GM23248 (cell line): ENCODE measurements at places on chromosomes 3 and 15. TPM values are rescaled to one million over a fixed set of nuclear protein-coding genes. Genes with fewer than 3 reads are reported as not detected.

- peak overlapping the region; percentile 79 for H3K27ac ChIP-seq
- H3K36me3 ChIP-seq, result peaks cover 12% of the 10 kb centered on the region; the same call in 1 of the 2 replicates
- peaks cover 82% of the 10 kb centered on the region for H3K4me1 ChIP-seq
- peak; percentile 94 for DNase-seq
- no peaks in the 10 kb centered on the region for H3K27me3 ChIP-seq
Measured at GRCh38 chr15:92917598-92918407, 17.7 kb downstream of the CHD2 start.

DNA sequence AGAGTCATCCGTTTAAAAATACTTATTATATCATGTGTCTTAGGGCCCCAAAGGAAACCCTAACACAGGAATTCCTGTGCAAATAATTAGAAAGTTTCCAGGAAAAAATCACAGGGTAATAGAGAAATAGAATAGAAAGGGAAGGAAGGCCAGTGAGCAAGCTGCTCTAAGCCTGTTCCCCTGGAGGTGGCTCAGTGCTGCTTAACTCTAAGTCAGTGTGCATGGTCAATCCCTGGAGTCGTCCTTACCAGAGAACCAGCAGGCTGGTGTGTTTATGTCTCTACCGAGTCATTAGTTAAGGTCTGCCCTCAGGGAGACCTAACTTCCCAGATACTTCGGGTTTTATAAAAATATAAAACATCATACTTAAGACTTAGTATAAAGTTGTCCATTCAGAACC lies 21.0 kb upstream of the MCF2L2 start:
- H3K27ac ChIP-seq, result no peak overlapping the region

DNA sequence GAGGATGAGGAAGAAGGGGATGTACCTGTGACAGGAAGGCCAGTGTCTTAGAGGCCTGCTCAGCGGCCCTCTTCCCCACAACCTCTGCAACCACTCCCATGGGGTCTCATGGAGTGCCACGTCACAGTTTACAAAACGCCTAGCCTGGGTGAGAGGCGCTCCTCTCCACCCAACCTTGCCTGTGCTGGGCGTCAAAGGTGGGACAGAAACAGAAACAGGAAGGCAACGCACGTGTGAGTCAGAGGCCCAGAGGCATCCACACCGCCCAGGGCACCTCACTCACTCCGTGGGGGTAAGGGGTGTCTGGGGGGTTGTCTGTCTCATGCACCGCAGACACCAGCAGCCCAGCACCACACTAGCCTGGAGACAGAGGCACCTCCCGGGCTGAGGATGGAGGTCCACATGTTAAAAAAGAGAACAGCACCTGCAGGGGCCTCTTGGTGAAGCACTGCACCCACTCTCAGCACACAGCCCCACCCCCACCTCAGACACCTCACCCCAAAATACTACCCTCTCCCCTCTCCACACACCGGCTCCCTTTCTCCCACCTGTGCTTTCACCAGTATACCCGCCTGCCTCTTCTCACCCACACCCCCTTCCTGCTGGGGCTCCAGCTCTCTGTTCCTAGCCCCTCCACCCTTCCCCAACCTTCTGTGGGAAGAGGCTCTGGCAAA lies 4.7 kb upstream of the CALML4 start:
- no peak for DNase-seq
- H3K27me3 ChIP-seq, result no peaks in the 10 kb centered on the region
- H3K4me1 ChIP-seq, result 0 out of 2 replicates have a peak, but pooled peaks cover 3% of the 10 kb centered on the region
- no peak overlapping the region for H3K27ac ChIP-seq
- H3K36me3 ChIP-seq, result no peaks in the 10 kb centered on the region

DNA sequence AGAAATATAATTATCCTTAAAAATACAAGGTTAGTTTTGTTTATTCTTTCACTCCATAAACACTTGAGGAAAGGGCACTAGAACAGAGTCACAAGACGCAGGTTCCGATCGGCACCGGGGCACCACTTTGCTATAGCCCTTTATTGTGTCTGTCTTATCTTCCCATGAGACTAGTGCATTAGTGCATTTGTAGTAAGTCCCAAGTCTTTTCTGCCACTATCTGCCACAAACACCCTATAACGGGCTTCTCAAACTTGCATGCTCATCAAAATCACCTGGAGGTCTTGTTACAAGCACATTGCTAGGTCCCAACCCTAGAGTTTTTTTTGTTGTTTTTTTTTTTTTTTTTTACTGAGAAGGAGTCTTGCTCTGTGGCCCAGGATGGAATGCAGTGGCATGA lies 213.1 kb downstream of the FOXP1 start:
- no peaks in the 10 kb centered on the region for H3K36me3 ChIP-seq
- H3K4me3 ChIP-seq, result no peak overlapping the region
- DNase-seq, result no peak

GRCh38 chr3:194137008-194137505 lies 1.1 kb downstream of the HES1 start:
- H3K36me3 ChIP-seq, result no peaks in the 10 kb centered on the region
- H3K4me3 ChIP-seq, result peak overlapping the region; percentile 79
- H3K27me3 ChIP-seq, result no peaks in the 10 kb centered on the region
- DNase-seq, result peak; percentile 89

DNA sequence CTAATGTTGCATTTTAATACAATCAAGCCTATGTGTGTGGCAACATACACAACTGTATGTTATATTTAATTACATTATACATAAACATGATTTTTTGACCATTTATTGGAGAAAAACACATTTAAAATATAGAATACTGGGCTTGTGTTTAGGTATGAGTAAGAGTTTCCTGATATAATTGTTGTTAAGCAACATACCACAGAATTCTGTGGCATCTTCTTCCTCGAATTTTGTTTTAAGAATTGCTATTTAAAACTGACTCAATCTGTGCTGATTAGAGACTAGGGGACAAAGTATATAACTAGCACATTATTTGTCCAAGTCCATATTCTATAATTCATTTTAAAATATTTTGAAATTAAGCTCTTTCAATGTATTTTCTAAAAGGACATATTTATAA lies 376.8 kb upstream of the THBS1 start:
- H3K27ac ChIP-seq, result peak overlapping the region; percentile 77
- peak; percentile 75 for DNase-seq
- no peaks in the 10 kb centered on the region for H3K36me3 ChIP-seq
- no peaks in the 10 kb centered on the region for H3K27me3 ChIP-seq
- no peak overlapping the region for H3K4me3 ChIP-seq

- H3K4me1 ChIP-seq, result peaks cover 50% of the 10 kb centered on the region
- no peak for DNase-seq
- no peaks in the 10 kb centered on the region for H3K27me3 ChIP-seq
- H3K27ac ChIP-seq, result no peak overlapping the region
- peaks cover 22% of the 10 kb centered on the region; the same call in 1 of the 2 replicates for H3K36me3 ChIP-seq
Measured at GRCh38 chr15:67181221-67181639, 73.2 kb downstream of the AAGAB start.

DNA sequence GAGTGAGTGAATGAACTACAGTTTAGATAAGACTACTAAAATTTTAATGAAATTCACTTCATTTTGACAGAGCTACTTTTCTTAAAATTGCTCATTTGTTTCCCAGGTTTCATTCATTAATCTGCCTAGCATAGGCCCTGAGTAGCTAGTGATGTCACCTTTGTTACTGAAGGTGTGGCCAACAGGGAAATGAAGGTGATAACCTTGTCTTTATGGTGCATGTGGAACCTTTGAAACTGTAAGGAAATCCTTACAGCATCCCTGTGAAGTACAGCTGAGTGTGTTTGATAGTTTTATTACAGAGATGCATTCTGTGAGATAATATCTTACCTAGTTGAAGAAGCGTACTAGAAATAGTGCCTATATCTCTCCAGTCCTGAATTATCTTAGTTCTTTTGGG lies 112.9 kb downstream of the AKAP13 start:
- H3K4me1 ChIP-seq, result peaks cover 11% of the 10 kb centered on the region
- H3K4me3 ChIP-seq, result no peak overlapping the region
- H3K27me3 ChIP-seq, result no peaks in the 10 kb centered on the region
- no peak for DNase-seq
- H3K27ac ChIP-seq, result peak overlapping the region; percentile 94; the same call in 1 of the 2 replicates

- no peaks in the 10 kb centered on the region for H3K27me3 ChIP-seq
- no peak overlapping the region for H3K4me3 ChIP-seq
- peaks cover 22% of the 10 kb centered on the region for H3K36me3 ChIP-seq
- DNase-seq, result peak; percentile 29
Measured at GRCh38 chr3:111902534-111902933, 43.5 kb downstream of the PHLDB2 start.

DNA sequence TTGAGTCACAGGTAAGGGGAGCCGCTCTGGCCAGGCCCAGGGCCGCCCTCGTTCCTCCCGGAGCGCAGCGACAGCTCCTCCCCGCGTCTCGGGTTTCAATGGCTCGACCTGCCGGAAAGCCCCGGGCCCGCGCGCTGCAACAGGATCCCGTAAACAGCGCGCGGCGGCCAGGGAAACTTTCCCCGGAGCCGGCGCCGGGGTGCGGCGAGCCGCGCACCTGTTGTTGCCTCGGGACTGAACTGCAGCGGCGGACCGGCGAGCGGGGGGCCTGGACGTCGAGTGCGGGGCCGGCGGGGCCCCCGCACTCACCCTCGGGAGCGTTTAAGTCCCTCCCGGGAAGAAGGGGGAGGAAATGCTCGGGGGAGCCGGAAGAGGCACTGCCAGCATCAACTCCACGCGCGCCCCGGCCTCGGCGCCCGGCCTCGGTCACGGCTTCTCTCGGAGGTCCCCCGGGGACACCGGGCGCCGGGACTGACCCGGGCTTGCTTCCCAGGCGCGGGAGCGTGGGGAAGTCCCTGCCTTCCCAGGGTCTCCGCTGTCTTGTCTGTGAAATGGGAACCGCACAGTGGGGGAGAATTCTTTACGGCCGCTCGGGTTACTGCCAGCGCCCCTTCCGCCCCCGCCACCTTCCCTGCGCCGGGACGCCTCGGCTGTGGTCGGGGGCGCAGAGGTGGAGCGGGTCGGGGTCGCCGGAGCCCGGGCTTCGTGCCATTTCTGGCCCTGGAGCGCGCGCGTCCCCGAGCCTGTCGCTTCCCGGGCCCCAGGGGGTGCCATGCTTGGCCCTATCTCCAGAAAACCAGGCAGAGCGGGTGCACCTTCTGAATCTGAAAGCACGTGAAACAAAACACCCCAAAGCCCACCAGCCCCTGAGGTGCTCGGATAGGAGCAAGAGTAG lies 7.5 kb upstream of the PGPEP1L start:
- H3K27me3 ChIP-seq, result no peaks in the 10 kb centered on the region
- H3K4me3 ChIP-seq, result peak overlapping the region; percentile 70
- peaks cover 30% of the 10 kb centered on the region for H3K4me1 ChIP-seq
- DNase-seq, result peak; percentile 72
- no peak overlapping the region for H3K27ac ChIP-seq
- no peaks in the 10 kb centered on the region for H3K36me3 ChIP-seq

DNA sequence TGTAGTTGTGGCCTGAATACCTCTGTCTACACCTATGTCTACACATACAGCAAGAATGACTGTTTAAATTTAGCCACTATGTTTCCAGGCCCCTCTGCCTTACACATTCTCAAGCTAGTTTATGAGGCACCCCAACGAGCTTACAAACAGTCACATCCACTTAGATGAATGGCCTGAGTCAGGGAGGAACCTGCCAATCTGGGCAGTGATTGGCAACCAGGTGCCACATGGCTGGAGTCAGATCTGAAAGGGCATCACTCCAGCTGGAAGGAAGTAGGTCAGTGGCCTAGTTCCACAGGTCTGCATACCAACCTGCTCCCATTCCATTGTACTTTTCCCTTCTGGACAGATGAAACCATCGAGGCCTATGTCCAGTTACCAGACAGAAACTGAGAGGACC lies 136.3 kb downstream of the FOXP1 start:
- H3K27me3 ChIP-seq, result no peaks in the 10 kb centered on the region
- H3K27ac ChIP-seq, result no peak overlapping the region
- no peak overlapping the region for H3K4me3 ChIP-seq
- peaks cover 16% of the 10 kb centered on the region for H3K4me1 ChIP-seq
- H3K36me3 ChIP-seq, result no peaks in the 10 kb centered on the region
- DNase-seq, result no peak

GRCh38 chr3:195908694-195909581 lies 587 bp upstream of the TNK2 start:
- H3K27ac ChIP-seq, result no peak overlapping the region
- no peaks in the 10 kb centered on the region for H3K4me1 ChIP-seq
- peak overlapping the region; percentile 77 for H3K4me3 ChIP-seq
- no peaks in the 10 kb centered on the region for H3K27me3 ChIP-seq
- H3K36me3 ChIP-seq, result no peaks in the 10 kb centered on the region
- DNase-seq, result peak; percentile 67

GRCh38 chr3:90128391-90128790 lies 1021.0 kb downstream of the EPHA3 start:
- H3K36me3 ChIP-seq, result no peaks in the 10 kb centered on the region
- DNase-seq, result no peak
- H3K4me1 ChIP-seq, result no peaks in the 10 kb centered on the region
- H3K4me3 ChIP-seq, result no peak overlapping the region
- H3K27me3 ChIP-seq, result no peaks in the 10 kb centered on the region

DNA sequence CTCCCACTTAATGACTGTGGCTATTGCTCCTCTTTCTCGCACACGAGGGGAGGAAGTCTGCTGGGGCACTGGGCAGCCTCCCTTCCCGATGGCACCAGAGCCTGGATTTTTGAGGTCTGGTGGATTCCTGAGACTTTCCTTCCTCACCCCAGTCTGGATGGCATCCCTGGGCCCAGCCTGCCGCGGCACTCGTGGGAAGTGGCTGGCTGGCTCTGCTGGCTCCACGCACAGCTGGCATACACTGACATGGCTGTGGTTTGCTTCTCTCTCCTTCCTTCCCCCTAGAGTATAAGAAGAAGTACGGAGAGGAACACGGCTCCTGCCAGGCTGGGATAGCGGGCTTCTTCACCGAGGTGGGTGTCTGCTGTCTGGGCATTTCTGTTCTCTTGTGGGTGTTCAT lies 319.8 kb upstream of the LRRFIP2 start:
- peak; percentile 45 for DNase-seq
- no peak overlapping the region for H3K27ac ChIP-seq
- peaks cover 15% of the 10 kb centered on the region for H3K4me1 ChIP-seq
- H3K27me3 ChIP-seq, result 0 out of 2 replicates have a peak, but pooled peaks cover 4% of the 10 kb centered on the region
- H3K4me3 ChIP-seq, result no peak overlapping the region

DNA sequence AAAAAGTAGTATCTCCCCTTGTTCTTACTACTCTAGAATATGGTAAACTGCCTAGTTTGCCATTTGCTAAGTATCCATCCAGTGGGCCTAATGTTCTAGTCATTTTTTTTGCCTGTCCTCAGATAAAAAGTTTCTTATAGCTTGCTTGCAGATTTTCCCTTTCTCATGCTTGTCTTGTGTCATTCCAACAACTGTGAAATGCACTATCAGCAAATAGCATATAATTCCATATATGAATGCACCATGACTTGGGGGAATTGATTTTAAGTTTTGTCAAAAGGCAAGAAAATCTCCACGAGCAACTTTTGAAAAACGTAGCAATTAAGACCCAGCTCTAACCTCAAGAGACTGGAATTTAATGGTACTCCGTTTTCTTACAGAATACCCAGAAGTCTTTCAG lies 286.2 kb upstream of the GPR149 start:
- no peak for DNase-seq
- H3K36me3 ChIP-seq, result no peaks in the 10 kb centered on the region
- no peaks in the 10 kb centered on the region for H3K27me3 ChIP-seq
- H3K27ac ChIP-seq, result no peak overlapping the region
- no peaks in the 10 kb centered on the region for H3K4me1 ChIP-seq
- H3K4me3 ChIP-seq, result no peak overlapping the region

- H3K27me3 ChIP-seq, result no peaks in the 10 kb centered on the region
- DNase-seq, result peak; percentile 83
- peaks cover 33% of the 10 kb centered on the region for H3K4me1 ChIP-seq
- H3K4me3 ChIP-seq, result no peak overlapping the region
- H3K27ac ChIP-seq, result peak overlapping the region; percentile 37
Measured at GRCh38 chr3:16399473-16399872, 114.0 kb downstream of the RFTN1 start.

GRM2 gene
- 1.1 TPM in 1 of 2 replicates, not detected in the other for total RNA-seq

ADAMTS9 gene
- 1.3 and 1.5 TPM in 2 replicates for total RNA-seq

ZDHHC19 gene
- total RNA-seq, result not detected in 2 replicates

XIRP1 gene
- not detected in 2 replicates for total RNA-seq

SLC38A3 gene
- total RNA-seq, result under 0.01 TPM in 1 of 2 replicates, not detected in the other

PDZRN3 gene
- total RNA-seq, result 32.1 and 35.6 TPM in 2 replicates

LSAMP gene
- total RNA-seq, result 4.0 and 4.5 TPM in 2 replicates

CLCN2 gene
- total RNA-seq, result 1.2 and 1.8 TPM in 2 replicates

ISLR gene
- 110 and 127 TPM in 2 replicates for total RNA-seq

PLA2G4D gene
- total RNA-seq, result not detected in 2 replicates

MLF1 gene
- 13.4 and 17.3 TPM in 2 replicates for total RNA-seq

TRIM42 gene
- total RNA-seq, result not detected in 2 replicates
